Adipocyte (in vitro differentiated cells): ENCODE measurements at places on chromosomes 5 and 9.

DNA sequence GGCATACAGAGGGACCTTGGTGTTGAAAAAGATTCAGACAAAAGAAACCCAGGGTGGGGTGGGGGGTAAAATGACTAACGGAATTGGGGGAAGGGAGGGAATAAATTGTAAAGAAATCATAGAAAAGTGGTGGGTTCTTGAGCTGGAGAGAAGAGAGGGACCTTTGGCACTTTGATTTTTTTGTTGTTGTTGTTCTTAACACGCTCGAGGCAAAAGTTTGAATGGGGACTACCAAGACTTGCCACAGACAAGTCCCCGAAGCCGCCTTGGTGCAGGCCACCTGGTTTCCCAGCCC lies 616 bp downstream of the VCAN start:
- DNase-seq: no peak

- DNase-seq: peak; percentile 90
Measured at GRCh38 chr9:20872340-20872977, 159.0 kb downstream of the HACD4 start.

DNA sequence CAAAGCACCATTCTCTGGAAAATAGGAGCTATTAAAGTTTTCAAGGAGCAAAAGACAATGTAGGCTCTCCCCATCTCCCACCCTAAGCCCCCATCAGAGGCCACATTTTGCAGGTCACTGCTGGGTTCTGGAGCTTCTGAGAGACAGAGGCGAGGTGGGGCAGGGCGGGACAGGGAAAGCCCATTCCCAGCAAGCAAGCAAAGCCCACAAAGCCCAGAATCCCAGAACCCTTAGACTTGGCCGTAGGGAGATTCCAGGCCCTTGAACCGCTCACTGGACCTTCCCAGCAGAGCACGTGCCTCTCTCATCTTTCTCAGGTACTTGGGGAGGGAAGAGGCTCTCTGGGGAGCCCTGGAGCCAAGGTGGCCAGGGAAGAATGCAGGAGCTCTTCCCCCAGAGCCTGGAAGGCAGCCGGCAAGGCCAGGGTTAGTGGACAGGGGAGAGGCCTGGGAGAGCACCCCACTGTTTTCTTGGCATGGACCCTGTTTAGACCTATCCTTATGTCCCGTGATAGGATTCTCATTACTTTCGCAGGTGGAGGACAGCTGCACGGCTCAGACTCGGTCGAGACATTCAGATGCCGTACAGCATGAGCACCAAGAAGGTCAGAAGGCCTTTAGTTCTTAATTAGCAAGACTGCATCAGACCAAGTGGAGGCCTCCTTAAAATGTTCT lies 52.4 kb downstream of the ZNF354C start:
- DNase-seq: no peak

DNA sequence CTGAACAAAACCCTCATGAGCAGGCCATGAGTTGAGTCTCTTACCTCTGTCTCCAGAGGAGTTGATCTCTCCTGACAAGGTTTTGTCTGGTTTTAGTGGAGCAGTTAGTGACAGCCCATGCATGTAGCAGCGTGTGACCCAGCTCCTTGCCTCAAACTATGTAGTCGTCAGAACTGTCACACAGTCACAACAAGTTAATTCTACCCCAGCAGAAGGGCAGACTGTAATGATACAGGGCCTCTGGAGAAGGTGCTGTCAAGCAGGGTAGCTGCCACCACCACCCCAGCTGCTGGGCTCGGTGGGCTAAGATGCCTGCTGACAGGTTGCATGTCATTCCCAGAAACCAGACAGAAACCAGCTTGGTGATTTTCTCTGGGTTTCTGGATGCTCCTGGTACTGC lies 194.5 kb downstream of the PSAT1 start:
- no peak for DNase-seq

GRCh38 chr9:81244631-81245030 lies 444.7 kb downstream of the TLE1 start:
- peak; percentile 61 for DNase-seq

DNA sequence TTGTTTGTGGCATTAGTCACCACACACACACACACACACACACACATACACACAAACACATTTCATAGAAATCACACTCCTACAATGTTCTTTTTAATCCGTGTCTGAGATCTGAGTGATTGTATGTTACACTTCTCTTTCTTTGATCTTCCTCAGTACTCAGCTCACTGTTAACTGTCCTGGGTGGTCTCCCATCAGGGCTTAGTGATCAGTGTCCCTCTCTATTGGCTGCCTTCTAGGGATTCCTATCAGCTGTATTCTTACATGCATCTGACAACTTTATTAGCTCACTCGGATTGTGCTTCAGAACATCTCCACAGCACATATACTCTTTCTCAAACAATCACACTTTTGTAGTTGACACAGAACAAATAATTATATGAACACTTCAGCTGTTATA lies 170.2 kb upstream of the POU5F2 start:
- no peak for DNase-seq

GRCh38 chr9:137515338-137515724 lies 34.9 kb downstream of the PNPLA7 start:
- no peak for DNase-seq

DNA sequence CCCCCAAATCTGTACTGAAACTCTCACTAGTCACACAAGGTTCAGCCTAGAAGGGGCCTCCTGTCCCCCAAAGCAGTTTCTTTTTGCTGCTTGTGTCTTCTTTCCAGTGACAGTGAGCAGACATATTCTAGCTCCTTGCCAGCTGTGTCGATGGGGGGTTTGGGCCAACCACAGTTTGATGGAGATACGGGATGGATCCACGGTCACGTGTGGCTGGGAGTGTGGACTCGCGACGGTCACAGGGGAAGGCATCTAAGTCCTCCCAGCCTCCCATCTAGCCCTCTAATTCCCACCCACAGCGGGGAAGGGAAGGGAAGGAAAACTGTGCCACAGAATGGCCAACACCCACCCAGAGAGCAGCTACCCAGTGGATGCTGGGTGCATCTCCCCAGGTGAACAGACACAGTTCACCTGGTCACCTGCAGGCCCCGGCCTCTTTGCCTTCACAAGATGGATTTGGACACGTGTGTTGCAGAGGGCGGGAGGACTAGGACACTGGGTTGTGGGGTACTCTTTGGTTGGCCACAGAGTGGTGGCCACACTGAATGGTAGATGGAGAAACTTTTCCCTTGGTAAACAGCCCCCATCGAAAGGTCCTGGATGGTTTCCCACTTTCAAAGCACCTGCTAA lies 54.4 kb downstream of the CRB2 start:
- no peak for DNase-seq

GRCh38 chr5:142245786-142246185 lies 79.0 kb downstream of the SPRY4 start:
- no peak for DNase-seq

GRCh38 chr5:89343666-89344065 lies 460.7 kb upstream of the MEF2C start:
- DNase-seq: no peak

GRCh38 chr9:134333874-134334581 lies 7.8 kb downstream of the RXRA start:
- DNase-seq: no peak

DNA sequence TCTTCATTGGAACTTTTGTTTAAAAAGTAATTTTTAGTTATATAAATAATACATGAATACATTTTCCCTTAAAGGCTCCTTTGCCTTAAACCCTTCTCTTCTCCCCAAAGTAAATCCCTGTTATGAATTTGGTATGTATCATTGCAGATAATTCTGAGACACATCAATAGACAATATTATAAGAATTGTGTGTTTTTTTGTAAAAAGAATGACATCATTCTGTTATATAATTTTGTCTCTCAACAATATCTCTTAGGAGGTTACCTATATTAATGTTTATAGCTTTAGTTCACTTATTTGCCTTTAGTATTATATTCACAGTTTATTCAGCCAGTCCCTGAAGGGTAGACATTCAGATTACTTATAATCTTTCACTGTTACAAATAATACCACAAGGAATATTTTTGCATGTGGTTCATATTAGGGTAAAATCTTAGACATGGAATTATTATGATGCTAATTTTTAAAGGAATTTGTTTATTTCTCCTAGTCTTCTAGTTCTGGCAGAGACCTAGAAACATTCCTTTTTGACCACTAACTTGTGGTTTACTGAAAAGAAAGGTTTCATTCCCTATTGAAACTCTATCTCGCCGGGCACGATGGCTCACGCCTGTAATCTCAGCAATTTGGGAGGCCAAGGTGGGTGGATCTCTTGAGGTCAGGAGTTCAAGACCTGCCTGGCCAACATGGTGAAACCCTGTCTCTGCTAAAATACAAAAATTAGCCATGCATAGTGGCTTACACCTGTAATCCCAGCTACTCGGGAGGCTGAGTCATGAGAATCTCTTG lies 105.6 kb downstream of the KCTD16 start:
- peak; percentile 83 for DNase-seq

GRCh38 chr5:138980441-138980840 lies 105.3 kb upstream of the LRRTM2 start:
- no peak for DNase-seq

DNA sequence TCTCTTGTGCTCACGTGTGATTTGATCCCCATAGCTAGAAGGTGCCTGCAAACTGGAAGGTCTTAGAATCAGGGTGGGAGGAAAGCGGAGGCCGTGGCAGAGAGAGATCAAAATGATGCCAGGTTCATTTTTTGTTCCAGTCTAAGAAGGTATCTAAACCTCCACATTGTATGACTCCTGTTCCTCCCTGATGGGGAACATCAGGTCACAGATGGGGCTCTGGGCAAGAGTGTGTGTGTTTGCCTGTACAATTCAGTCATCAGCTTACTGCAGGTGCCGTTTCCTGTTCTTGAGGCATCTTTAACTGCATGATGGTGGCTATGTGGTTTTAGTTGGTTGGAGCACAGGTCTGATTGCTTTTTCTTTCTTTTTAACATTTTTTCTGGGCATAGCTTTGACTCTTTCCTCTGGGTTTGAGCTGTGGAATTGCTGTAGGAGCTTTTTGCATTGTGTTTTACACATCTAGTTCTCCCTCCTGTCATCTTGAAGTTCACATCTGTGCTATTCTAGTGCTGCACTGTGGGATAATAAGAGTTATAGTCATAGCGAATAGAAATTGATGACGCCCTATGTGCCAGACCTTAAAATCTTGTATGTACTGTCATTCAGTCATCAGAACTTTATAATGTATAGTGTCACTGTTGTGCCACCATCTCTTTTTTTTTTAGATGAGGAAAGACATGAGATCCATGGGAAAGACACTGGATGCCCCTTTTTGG lies 30.8 kb downstream of the ARHGAP26 start:
- DNase-seq: no peak

DNA sequence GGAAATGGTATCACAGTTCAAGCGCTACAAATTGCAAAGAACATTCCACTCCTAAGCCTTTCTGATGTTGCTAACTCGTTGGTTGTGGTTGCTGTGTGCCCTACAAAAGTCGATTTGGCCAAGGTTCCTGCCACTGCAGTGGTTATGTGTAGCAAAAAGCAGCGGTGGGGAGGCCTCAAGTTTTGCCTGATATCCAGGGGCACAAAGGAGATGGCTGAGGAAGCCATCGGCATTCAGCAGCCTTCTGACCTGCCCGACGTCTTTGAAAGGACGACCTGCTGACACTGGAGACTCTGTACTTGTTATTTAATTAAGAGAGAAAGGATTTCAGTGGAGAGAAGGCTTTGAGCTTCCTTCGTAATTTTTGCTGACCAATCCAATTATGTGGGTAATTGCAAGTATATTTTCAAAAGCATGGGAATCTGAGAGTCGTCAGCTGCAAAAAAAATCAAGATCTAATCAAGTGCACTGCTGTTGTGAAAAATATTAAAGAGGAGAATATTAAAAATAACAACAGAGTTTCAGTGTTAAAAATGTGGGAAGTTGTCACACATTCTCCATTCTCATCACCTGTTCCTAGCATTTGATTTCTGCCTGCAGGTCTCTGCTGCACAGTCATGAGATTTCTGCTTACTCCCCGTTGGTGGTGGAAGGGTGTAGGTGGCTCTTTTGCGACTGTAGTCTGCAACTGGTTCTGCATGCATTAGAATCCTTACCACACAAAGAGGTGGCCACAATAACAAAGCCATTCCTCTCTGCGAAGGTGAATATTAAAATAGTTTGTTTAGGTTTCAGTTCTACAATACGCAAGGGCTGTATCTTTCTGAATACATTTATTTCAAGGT lies 319.2 kb downstream of the IRX2 start:
- DNase-seq: no peak

GRCh38 chr5:545641-546375 lies 21.6 kb upstream of the SLC9A3 start:
- DNase-seq: no peak

DNA sequence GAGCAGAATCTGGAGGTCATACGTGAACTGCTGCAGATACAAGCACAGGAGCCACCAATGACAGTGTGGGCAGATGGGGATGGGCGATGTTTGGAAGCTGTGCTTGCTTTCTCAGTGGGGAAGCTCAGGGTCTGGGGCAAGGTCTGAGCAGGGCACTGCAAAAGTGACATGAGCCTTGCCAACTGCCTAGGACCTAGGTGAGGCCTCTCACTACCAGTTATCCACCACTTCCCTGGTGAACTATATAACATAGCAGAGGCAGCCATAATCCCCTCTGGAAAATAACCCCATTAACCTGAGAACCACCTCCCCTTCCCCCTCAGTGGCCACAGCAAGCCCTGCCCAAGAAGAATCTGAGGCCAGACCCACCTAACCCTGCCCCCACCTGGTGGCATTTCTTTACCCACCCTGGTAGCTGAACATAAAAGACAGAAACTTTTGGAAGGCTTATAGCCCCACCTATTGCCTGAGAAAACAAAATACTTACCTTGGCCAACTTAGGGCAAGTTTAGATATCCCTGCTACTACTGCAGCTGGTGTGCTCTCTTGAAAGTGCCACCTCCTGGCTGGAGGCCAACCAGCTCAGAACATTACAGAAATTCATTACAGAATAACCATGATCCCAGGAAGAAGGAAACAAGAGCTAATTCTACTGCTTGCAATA lies 18.8 kb upstream of the SPEF2 start:
- no peak for DNase-seq

- peak; percentile 57 for DNase-seq
Measured at GRCh38 chr9:23821375-23822181, 4.5 kb downstream of the ELAVL2 start.
